ENCODE measurements at places on chromosomes 11 and 22.
A peak's percentile ranks its signal among the peaks of the same experiment; 100 is the strongest.

GRCh38 chr22:29306175-29306834 lies at the start of gene GAS2L1:
GAS2L1 (plus strand) TSS chr22:29306650; CDS start chr22:29308106, 1,456 bp downstream.
- DNase-seq, result peak; percentile 42

- DNase-seq, result no peak
Observed at GRCh38 chr11:68579455-68579854, 104.9 kb upstream of the GAL start.

DNA sequence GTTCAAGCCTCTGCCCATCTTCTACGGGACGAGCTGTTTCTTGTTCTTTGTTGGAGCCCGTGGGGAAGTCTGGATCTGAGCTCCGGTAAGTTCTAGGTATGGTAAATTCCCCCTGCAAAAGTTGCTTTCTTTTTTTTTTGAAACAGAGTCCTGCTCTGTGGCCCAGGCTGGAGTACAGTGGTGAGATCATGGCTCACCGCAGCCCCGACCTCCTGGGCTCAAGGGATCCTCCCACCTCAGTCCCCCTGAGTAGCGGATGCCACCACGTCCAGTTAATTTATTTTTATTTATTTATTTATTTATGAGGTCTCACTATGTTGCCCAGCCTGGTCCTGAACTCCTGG lies 35.5 kb upstream of the MOB2 start:
- DNase-seq, result no peak

DNA sequence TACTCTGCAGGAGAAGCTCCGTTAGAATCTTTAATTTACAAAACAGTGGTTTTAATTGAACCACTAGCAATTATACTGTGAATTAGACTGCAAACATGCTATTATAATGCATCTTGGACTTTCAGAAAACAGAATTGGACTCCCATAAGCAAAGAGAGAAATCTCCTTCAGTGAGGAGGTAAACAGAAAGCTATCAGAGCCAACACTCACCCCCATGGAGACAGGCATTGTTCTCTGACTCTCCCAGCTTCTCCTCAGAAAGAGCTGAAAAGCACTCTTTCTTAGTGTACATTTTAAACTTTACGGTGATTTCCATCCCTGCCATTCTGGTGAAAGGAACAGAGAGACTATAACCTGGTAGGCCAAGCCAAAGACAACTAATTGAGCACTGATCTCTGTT lies 176.9 kb downstream of the GRIA4 start:
- DNase-seq, result no peak

DNA sequence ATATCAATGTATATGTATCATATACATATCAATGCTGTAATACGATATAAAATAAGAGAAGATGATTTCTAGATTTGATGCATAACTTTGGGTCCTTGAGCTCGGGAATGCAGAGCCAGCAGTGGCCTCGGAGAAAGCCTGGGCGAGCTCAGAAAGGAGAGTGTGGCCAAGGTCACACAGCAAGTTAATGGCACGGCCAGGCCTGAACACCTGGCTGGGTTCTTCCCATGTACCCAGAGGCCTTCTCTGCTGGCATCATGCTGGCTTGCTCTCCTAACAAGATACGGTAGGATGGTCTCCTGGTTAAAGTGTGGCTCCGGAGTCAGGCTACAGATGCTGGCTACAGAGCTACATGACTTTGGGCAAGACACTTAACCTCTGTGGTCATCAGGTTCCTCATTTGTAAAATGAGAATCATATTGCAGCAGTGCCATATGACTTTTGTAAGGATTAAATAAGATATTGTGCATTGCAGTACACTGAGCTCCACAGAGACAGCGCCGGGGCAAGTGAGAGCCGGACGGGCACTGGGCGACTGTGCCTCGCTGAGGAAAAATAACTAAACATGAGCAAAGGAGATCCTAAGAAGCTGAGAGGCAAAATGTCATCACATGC lies 29.9 kb downstream of the TPST2 start:
- no peak for DNase-seq

DNA sequence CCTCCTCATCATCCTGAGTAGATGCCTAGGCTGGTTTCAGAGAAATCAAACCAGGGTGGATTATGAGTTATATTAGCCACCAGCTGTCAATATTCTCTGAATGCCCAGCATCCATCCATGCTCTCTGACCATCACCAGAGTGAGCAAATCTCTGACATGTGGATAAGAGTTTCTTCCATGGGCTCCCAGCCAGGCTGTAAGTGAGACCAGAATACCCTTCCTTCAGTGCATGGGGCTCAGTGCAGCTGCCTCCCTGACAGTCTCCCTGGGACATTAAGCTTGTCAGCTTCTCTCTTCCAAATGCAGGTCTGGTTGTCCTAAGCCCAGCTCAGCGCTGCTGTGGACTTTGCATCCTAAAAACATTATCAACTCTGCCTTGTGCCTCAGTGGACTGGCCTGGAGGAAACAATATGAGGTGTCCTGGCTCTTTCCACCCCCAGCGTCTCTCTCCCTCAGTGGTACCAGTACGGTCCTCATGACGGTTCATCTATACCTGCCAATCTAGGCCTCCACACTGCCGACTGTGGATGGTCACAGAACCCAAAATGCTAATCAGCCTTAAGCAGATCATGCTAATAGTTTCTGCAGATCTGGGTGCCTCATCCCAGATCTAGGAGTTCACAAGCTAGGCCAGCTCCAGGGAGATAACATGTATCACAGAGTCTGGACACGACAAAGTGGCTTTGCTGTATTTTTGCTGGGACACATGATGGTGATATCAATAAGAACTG lies 41.6 kb upstream of the PRAME start:
- DNase-seq, result no peak

GRCh38 chr22:50269970-50270665 lies at the start of gene MAPK11:
MAPK11 (minus strand) TSS chr22:50270380; CDS start chr22:50270292, 88 bp downstream.
- peak; percentile 85 for DNase-seq

DNA sequence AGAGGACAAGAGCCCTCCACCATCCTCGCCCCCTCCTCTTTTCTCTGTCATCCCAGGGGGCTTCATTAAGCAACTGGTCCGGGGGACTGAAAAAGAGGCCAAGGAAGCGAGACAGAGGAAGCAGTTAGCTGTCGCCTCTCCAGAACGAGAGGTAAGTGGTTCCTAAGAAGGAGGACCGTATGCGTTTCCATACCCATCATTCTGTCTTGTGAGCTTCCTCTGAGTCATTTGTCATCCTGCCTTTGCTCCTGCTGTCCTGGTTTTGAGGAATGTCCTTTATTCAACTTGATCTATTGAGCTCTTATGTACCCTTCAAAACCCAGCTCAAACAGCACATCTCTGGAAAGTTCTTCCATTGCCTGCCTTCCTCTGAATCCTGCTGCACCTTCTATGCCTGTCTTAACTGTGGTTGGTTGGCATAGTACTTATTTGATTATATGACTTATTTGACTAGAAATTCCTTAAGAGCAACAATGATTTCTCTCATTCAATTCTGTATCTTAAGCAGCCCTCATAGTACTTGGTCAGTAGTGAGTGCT lies 21.3 kb downstream of the MYO18B start:
- DNase-seq, result no peak

DNA sequence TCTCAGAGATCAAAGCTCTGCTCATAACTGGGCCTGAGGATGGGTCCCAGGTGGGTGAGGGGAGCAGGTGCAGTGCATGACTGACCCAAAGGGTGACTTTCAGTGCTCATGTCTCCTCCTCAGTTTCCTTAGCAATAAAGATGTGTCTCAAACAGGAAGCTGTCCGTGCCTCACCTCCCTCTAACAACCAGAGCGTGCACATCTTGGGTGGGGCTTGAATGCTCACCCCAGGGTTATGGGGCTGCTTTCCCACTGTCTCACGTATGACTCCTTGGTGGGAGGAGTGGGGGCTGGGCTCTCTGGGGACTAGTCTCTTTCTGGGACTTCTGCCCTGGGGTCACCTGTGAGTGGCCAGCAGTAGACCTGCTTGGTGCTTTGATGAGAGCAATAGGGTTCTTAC lies 53.9 kb upstream of the PHOX2A start:
- no peak for DNase-seq

DNA sequence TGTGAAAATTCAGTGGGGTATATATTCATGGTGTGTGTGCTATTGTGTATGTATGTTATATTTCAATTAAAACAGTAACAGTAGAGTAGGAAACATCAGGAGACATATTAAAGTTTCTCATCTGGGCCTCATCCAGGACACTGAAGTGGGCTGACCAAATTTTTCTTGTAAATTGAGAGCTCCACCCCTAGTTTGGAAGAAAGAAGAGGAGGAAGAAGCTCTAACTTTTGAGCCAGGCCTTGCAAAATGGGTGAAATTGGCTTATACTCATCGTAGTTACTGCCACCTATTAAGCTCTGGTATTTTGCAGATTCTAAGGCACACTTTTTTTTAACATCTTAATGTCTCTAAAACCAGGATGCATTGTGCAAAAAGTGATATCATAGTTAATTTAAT lies 33.7 kb downstream of the TSPAN18 start:
- DNase-seq, result no peak

GRCh38 chr11:70778883-70779282 lies 380.6 kb downstream of the CTTN start:
- DNase-seq, result no peak

GRCh38 chr22:30250661-30251267 lies 4.2 kb upstream of the LIF start:
- DNase-seq, result no peak

DNA sequence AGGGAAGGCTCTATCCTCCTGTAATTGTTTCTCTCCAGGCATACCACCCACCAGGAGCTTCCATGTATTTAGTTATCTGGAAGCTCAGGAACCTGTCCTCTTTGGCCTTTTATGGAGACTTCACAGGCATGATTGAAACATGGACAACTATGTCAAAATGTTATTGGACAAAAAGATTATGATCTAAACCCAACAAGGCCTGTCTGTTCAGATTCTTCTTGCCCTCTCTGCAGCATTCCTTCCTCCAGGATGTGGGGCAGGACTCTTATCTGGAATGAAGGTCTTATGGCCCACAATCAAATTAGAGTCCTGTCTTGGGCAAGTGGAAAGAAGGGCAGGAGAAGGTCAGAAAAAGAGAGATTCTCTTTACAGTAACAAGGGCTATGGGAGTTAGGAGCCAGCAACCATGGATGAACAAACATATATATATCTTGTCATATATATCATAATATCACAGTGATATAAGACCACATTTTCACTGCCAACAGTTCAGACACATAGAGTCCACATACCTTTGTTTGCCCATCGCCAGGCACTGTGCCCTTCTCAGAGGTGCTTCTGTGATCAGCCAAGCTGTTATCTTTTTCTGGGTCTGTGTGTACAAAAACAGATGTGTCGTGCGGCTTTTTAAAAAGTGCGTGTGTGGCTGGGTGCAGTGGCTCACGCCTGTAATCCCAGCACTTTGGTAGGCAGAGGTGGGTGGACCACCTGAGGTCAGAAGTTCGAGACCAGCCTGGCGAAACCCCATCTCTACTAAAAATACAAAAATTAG lies 42.5 kb upstream of the SUSD2 start:
- DNase-seq, result no peak

DNA sequence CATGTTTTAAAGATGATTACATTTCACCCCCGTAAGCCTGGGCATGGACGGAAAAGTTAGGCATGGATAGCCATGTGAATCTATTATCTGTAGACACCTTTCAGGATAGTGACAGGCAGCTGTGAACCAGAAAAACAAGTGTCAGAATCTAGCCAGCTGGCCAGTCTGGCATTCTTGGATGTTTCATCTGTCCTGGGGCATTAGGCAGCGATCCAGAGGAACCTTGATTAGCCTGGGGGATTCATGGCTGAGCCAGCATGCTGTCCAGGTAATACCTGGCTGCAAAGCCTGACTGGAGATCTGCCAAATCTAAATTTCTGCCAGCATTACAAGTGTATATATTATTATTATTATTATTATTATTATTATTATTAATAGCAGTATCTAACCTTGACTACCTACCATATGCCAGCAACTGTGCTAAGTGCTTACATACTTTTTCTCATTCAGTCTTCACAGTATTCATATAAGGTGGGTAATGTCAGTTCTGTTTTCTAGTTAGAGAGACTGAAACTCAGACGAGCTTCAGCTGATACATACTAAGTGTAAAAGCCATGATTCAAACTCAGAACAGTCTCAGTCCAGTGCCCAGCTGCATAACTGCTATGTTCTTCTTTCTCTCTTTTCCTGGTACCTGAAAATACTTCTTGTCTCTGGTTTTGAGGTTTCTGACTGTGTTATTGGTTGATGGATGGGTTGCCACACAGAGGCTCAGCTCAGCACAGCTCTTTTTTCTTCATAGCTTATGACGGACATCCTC lies 12.8 kb downstream of the BMAL1 start:
- no peak for DNase-seq

GRCh38 chr11:6920702-6921101 lies at the start of gene OR2D3:
OR2D3 (plus strand) TSS chr11:6921002; CDS start chr11:6921002, 0 bp downstream.
- no peak for DNase-seq

DNA sequence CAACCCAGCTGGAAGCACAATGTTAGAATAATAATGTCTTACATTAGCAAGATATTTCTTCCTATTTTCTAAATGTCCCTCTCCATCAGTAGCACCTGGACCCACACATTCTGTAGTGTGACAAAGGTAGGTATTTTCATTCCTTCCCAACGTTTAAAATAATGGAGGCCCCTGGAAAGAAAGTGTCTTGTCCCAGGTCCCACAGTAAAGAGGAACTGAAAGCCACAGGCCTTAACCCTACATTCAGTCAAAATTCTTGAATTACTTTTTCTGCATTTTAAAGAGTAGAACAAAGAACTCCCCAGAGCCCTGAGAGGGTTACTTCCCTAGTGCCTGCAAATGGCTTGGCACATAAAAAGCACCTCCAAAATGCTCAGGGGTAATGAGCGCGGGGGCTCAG lies 26.3 kb downstream of the OPCML start:
- no peak for DNase-seq

- peak; percentile 51 for DNase-seq
Observed at GRCh38 chr22:19962246-19962908, 20.8 kb upstream of the TXNRD2 start.

GRCh38 chr22:32748509-32748908 lies 53.0 kb upstream of the TIMP3 start:
- no peak for DNase-seq

- DNase-seq, result no peak
Observed at GRCh38 chr11:19834771-19835170, 122.1 kb downstream of the NAV2 start.

DNA sequence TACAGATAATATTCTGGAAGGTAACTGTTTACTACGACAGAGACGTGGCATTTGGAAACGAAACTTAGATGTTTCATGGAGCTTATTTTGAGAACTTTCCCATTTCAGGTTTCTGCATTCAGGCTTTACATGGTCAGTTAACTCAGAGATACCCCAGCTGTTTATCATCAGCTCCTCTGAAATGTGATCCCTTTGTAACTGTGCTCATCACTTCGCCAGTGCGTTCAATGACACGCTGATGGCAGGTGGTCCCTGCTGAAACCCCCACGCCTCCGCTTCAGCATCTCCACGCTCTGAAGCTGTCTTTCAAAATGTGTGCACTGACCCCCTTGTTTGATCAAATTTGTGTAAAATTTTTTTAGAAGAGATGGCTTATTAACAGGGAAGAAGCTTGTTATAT lies 30.5 kb downstream of the ALG12 start:
- DNase-seq, result no peak

GRCh38 chr11:102640946-102641345 lies 15.8 kb upstream of the MMP20 start:
- no peak for DNase-seq

- no peak for DNase-seq
Observed at GRCh38 chr22:48403521-48404403, 1423.9 kb downstream of the BRD1 start.
